ENCODE measurements at places on chromosomes 1 and 21.

DNA sequence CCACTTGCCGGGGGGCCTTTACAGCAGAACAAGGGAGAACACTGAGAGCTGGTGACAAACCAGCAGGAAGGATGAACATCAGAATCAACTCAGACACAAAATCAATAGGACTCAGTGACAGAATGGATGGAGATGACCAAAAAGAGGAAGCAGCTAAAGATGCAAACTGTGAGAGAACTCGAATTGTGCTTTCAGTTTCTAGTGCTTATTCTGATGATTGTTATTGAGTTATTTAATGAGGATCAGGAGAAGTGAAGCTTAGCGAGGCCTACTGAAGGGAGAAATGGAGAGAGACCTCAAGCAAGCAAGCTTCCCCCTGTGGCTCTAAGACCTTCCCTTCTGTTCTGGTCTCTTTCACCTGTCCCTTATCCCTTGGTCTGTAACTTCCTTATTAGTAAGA, 30.3 kb upstream of the TMEM125 start:
- DNase-seq, result no peak

DNA sequence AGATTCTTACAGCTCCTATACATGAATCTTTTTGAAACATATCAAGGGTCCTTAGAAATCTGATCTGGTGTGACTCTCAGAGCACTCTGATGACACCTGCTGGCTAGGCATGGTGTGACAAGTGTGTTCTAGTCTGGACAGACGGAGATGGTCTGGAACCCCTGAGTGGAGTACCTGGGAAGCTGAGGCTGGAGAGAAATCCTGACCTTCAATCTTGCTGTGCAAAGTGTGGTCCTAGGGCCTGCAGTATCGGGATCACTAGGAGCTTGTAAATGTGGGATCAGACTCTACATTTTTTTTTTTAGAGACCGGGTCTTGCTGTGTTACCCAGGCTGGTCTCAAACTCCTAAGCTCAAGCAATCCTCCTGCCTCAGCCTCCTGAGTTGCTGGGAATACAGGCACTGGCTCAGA, 78.6 kb upstream of the SOD1 start:
- no peak for DNase-seq

GRCh38 chr1:12007204-12007603, 12.1 kb upstream of the MIIP start:
- DNase-seq, result no peak

DNA sequence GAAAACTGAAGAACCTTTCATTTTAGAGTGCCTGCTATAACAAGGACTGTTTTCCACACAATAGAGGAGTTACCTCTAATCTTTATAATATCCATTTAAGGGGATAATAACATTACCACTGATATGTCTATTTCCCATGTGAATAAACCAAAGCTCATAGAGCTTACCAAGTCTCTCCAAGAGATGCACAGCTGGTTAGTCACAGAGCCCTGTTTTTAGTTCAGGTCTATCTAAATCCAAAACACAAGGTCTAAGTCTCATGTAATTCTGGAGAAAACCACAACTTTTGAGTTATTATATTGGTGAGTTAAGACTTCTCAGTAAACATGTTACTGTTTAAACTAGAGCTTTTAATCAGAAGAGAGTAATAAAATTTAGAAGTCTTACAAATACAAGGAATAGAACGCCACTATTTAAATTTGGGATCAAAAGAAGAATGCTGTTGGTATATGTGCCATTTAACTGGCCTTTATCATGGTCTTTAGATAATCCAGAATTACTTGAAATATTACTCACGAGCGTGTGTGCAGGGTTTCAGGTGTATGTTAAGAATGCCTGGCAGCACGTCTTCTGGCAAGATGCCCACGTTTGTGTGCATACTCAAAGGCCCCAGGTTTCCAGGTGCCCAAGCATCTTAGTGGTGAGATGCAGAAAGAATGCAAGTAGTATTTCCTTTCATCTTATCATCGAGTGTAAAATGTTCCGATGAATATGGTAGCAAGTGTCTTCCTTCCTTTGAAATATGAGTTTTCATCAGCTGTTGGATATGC, 190.6 kb downstream of the FMN2 start:
- DNase-seq, result no peak

- no peak for DNase-seq
Measured at GRCh38 chr1:226980565-226981385, 40.7 kb downstream of the COQ8A start.

DNA sequence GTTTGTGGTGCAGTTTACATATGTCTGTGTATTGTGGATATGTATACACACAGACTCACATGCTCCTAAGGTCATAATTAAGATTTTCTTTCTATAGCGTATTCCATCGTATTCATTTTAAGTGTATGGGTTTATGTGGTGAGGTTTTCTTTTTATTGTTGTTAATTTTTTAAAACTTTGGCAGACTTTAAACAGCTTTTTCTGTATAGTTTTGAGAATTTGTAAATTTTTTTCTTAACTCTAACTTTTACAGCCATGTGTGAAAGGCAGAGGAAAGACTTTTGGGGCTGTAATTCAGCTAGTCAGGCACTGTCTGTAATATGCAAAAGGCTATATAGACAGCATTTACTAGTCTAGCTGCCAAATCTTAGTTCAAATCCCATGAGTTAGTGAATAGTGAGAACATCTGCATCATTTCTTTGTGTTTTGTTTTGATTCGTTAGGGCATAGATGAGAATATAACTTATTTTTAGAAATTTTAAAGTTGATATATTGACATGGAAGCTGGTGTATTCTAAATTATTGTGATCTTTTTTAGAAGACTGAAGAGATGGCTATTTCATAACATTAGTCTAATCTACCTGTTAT, 2.3 kb downstream of the MAGI3 start:
- DNase-seq, result no peak

DNA sequence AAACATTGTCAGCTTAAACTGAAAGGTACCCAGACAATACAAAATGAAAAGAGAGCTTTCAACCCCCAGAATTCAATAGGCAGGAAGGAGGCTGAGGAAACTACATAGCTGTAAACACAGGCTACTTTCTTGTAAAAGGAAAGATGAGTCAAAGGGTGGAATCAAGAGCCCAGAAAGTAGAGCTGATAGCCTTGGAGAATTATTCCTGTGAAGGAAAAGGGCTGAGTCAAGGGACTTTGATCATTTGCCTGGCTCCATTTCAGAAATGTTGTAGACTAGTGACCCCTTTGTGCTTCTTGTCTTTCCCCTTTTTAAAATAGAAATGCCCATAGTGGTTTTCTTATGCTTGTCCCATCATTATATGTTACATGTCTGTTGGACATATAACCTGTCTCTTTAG, 597.6 kb downstream of the ADGRL2 start:
- DNase-seq, result no peak

GRCh38 chr21:34017039-34017961, 56.1 kb upstream of the MRPS6 start:
- no peak for DNase-seq

DNA sequence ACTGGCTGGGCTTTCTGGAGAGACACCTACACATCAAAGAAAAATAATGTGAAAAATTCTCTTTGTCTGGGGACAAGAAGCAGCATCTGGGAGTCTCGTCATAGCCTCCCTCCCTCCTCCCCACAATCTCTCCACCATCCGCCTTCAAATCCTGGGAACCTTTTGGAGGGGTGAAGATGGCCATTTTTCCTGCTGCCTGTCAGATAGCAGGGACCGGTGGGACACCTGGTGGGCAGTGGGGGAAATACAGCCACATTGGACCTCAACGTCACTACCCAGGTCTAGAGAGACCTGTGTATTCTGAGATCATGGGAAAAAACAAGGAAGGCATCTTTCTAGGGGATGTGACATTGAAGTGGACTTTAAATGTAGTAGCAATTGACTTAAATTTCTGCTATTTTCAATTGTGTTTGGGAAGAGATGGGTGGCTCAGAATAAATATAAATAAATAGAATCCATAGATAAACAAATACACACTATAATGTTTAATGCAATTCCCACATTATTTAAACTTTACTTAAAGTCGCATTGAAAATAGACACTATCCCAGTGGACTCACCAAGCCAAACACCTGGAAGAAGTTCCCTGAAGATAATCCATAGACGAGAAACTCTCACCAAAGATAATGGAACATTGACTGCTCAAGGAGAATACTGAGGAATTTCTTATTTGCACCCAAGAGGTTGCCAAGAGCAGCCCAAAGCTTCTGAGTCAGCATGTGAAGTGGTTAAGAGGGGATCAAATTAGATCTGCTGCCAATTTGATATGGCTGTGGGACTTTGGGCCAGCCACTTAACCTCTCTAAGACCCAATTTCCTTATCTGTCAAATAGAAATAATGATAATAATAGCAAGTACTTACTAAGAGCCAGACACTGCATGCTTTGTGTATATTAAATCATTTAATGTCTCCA, 147.6 kb upstream of the CAMK1G start:
- DNase-seq, result no peak

DNA sequence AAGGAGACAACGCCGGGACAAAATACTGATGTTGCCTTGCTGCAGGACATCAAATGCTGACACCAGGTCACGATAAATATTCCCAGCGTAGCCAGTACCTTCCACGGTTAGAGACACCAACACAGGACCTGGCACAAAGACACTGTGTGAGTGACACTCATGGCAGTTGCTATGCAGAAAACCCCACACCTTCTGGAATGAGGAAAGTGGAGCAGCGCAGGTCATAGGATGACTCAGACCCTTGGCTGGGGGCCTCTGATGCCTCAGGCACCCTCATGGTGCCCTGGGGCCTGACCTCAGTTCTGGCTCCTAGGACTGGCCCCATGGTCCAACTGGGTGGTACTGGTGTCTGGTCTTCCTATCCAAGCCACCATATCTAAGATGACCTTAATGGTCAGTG, 7.0 kb downstream of the DCST2 start:
- DNase-seq, result no peak

- DNase-seq, result no peak
Measured at GRCh38 chr1:98086796-98087441, 166.1 kb upstream of the DPYD start.

DNA sequence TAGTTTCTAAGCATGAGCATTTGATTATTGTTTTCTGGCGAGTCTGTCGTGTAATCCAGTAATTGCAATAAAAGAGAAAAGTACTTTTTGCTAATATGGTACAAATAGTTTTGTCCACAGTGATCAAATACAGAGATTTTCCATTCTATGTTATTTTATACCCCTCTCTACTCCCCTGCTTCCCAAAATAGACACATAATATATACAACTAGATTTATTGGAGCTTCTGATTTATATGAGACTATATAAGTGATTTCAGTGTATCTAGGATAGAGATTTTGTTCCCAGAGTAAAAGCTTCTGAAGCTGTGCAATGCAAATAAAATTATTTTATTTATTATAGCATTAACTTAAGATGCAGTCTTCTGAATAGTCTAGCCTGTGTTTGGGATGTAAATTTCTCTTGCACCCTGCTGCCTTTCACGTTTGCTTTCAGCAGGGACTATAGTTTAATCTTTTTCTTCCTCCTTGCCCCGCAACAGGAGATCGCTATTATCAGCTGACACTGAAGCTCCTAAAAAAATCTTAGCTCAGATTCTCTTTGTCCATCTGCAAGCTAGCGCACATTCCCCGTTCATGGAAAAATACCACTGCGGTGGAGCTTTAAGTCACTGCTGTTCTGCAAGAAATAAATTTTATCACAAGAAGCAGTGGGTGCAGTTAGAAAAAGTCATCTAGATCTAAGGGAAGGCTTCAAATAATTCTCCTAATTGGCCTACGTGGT, 273.3 kb downstream of the DISC1 start:
- no peak for DNase-seq

DNA sequence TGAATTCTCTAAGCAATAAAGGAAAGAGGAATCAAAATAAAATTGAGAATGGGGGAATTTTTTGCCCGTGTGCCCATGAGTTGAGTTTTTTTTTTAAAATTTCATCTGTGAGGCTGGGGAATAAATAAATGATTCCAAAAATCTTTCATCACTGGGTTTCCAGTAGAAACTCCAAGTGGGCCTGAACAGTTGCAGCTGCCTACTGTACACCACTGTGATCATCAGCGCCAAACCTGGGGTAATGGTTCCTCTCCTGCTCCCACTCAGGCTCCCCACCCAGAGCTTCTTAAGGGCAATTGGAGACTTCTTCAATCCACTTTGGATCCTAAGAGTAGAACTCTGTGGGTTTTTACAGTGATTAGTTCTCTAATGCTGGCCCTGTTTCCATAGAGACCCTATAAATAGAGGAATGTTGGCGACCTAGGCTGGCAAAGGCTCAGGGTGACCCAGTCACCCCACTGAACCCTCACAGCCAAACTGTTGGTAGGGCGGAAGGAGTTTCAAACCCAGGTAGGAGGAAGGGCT, 9.3 kb downstream of the TMCC2 start:
- no peak for DNase-seq

DNA sequence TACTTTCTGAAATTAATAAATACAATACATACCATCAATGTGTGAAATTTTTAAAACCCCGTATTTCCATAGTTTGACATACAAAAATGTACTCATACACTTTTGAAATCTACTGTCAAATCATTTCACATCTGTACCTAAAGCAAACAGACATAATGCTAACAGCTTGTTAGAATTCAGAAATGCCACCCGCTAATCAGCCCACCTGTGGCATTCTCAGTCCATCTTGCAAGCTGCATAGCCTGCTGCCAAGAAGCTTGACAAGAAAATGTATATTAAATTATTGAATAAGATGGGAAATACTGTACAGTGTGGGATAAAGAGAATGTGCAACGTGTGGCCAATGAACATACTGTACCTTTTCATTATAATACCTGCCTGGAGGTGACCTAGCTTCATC, 55.1 kb downstream of the ZBTB18 start:
- no peak for DNase-seq

DNA sequence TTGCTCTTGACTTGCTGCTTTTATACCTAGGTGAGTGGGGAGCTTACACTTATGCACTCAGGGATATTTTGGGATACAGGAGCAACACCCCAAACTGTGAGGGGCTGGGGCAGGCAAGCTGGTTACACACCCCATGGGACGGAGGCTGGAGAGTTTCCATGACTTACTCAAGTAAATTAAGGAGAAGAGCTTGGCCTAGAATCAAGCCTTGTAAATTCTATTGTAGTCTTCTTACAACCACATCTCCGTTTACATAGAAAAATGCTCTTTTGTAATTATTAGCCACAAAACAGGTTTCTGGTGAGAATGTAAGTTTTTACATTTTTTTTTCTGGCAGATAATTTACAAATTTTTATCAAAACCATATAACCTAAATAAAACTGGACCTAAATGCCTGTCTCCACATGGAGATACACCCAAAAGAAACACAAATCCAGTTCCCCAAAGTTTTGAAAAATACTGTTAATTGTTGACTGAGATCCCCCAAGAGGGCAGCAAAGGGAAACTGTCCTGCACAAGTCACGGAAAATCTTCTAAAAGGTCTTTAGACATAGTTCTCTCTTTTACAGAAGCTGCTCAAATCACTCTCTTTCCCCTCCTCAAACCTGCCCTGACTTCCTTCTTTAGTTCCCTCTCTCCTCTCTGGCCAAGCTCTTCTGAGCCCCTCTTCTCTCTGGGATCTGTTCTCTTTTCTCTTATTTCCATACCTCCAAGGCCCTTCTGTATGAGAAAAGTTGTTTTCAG, 134.0 kb downstream of the HIVEP3 start:
- DNase-seq, result no peak

GRCh38 chr1:247493106-247493505, 35.2 kb upstream of the OR2B11 start:
- DNase-seq, result no peak
